Dorsolateral prefrontal cortex (tissue), 122 donors: ENCODE measurements at places on chromosomes 16 and 17. TPM values are rescaled to one million over a fixed set of nuclear protein-coding genes. Genes with fewer than 3 reads are reported as not detected.

Gene ZFP90
- 74.0 TPM for total RNA-seq

Gene DNAAF1
- 7.2 TPM for total RNA-seq

Gene ACSM2A
- not detected for total RNA-seq

Gene SLC13A2
- not detected for total RNA-seq

Gene ITGAD
- not detected for total RNA-seq

Gene RAB26
- 50.2 TPM for total RNA-seq

Gene DNAH17
- total RNA-seq = 26.7 TPM

Gene P2RX1
- total RNA-seq = 1.5 TPM

Gene GOT2
- 127 TPM for total RNA-seq
